ENCODE measurements at places on chromosomes 6 and 20.

GRCh38 chr6:73585566-73586415, 65.0 kb upstream of the EEF1A1 start:
- DNase-seq = peak; percentile 81

DNA sequence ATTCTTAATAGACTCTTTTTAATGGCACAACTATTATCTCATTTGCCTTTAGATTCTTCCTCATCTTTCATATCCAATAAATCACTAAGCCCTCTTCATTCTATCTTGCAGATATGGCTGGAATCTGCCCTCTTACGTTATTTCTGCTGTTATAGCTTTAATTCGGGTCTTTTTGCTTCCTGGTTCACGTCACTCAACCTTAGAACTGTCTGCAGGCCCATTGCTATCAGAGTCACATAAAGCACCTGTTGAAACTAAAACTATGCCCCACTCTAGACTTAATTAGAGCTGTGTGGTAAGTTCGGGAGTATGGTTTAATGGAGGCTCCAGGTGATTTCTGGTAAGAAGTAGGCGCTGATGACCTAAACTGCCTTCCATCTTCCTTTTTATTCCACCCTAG, 988 bp downstream of the QRSL1 start:
- no peak for DNase-seq

GRCh38 chr6:20664250-20664649, 130.0 kb downstream of the CDKAL1 start:
- DNase-seq = no peak

GRCh38 chr6:127969701-127970100, 68.8 kb upstream of the THEMIS start:
- DNase-seq = no peak

- no peak for DNase-seq
Measured at GRCh38 chr6:13398069-13398381, 69.7 kb upstream of the TBC1D7 start.

DNA sequence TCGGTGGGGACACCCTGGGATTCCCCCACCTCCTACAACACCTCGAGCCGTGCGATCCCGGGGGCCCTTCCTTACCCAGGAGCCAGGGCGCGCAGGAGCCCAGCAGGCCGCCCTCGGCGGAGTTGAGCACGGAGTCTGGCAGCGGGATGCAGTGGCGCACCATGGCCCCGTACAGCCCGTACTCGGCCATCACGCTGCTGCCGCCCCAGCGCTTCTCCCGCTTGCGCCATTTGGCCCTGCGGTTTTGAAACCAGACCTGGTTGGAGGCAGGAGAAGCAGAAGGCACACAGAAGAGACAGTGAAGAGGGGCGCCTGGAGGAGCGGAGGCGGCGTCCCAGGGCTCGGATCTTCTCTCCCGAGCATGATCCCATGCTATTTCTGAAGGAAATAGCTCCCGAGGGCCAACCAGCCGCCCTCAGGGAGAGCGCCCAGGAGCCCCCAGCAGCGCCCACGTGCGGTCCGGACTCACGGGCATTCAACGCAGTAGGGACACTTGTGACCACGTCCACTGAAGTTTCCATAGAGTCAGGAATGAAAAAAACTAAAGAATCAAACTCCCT, 4.3 kb downstream of the VSX1 start:
- DNase-seq = peak; percentile 34

DNA sequence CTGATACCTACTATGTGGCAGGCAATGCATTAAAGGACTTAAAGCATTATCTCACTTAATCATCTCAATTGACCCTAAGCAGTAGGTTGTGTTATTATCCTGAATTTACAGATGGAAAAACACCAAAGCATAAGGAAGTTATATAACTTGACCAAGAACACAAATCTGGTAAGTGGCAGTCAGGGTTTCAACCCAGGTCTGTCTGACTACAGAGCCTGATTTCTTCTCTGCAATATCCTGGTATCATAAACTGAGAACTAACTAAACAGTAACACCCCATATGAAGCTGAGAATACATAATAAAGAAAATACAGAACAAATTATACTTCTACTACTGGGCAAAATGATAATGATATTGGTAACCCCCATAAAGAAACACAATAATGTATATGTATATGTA, 13.8 kb upstream of the DST start:
- DNase-seq = no peak

- no peak for DNase-seq
Measured at GRCh38 chr6:145891126-145891525, 73.0 kb downstream of the SHPRH start.

DNA sequence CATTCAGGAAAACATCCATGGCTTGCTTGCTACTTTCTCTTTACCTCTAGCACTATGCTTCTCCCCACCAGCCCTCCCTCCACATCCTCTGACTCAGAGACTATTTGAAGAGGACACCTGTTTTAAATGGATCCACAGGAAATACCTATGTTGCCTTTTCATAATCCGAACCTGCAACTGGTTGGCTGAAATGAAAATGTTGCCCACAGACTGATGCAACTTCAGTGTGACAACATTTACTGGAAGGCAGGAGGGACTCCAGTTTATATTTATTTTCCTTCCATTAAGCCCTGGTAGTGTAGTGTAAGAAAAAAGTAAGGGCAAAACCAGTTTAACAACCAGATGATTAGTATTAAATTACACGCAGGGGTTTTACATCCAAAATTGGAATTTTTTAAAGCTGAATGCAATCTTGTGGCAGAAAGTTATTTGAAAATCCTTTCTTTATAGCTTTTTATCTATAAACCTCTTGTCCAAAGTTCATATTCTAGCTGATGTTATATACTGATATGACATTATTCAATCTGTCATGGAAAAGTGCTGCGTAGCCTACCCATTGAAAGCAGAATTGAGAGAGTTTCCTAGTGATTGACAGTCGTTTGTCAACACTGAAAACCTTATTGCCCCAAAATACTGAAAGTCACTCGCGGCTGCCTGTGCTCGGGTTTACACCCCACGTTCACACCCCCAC, 881 bp upstream of the AIG1 start:
- DNase-seq = no peak

- DNase-seq = no peak
Measured at GRCh38 chr6:132234356-132234755, 166.9 kb downstream of the MOXD1 start.

GRCh38 chr20:60372822-60373221, 414.6 kb downstream of the CDH26 start:
- DNase-seq = no peak

GRCh38 chr6:112835078-112835477, 487.9 kb downstream of the RFPL4B start:
- no peak for DNase-seq

- DNase-seq = no peak
Measured at GRCh38 chr6:42136508-42137193, 5.8 kb downstream of the C6orf132 start.

DNA sequence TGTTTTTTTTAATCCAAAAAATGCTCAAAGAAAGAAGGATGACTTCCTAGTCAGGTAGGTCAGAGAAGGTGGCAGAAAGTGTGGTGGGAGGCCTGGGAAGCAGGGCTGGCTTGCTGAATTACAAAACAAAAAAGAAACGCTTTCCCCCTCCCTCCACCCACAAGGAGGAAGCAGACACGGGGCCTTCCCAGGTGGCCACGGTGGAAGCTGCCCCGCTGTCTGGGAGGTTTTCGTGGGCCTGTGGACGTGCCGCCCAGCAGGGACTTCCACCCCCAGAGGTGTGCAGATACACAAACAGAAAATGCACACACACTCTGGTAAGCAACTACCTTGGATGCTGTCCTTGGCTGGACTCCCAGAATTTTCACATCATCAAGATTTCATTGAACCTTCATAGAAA, 198.2 kb upstream of the CDH4 start:
- DNase-seq = no peak

DNA sequence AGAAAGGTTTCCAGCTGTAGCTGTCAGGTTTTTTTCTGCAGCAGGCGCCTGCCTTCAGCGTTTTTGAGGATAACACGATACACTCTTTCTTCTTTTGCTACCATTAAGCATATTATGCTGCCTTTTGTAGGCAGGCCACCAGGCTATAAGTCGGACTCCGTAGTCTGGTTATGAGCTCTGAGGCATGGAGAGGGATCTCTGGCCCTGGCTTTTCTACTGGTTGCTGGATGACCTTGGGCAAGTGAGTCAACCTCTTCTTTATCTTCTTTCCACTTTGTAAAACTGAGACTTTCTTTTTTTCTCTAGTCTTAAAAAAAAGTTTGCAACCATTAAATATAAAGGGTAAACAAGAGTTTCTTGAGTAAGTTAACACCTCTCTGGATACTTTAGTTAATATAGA, 120.2 kb downstream of the BCKDHB start:
- DNase-seq = no peak

Measured in globus pallidus (tissue), 1 donor.